Smooth muscle cell of the umbilical artery (primary cell): ENCODE measurements at places on chromosomes 16 and 17. TPM values are rescaled to one million over a fixed set of nuclear protein-coding genes. Genes with fewer than 3 reads are reported as not detected.

The GABARAP gene
- 153 and 179 TPM in 2 replicates for total RNA-seq

The RHOT1 gene
- total RNA-seq: 44.9 and 52.0 TPM in 2 replicates

The CFAP52 gene
- not detected in 2 replicates for total RNA-seq

The DNAH9 gene
- not detected in 2 replicates for total RNA-seq

The OTOA gene
- total RNA-seq: 0.09 TPM in 1 of 2 replicates, not detected in the other

The TBC1D26 gene
- total RNA-seq: under 0.01 and 0.18 TPM in 2 replicates

The GNG13 gene
- not detected in 2 replicates for total RNA-seq

The GRAPL gene
- not detected in 2 replicates for total RNA-seq

The KIF2B gene
- not detected in 2 replicates for total RNA-seq

The SDR42E1 gene
- under 0.01 and 0.18 TPM in 2 replicates for total RNA-seq
